Thoracic aorta (tissue), 2 donors: ENCODE measurements at places on chromosomes 12 and 14. TPM values are rescaled to one million over a fixed set of nuclear protein-coding genes. Genes with fewer than 3 reads are reported as not detected.

- no peak overlapping the region for H3K27ac ChIP-seq
- H3K36me3 ChIP-seq, result no peaks in the 10 kb centered on the region
- no peak overlapping the region for H3K4me3 ChIP-seq
Observed at GRCh38 chr14:90421001-90421631, 24.3 kb downstream of the CALM1 start.

FAM222A gene
- 2.9 TPM for total RNA-seq

DNA sequence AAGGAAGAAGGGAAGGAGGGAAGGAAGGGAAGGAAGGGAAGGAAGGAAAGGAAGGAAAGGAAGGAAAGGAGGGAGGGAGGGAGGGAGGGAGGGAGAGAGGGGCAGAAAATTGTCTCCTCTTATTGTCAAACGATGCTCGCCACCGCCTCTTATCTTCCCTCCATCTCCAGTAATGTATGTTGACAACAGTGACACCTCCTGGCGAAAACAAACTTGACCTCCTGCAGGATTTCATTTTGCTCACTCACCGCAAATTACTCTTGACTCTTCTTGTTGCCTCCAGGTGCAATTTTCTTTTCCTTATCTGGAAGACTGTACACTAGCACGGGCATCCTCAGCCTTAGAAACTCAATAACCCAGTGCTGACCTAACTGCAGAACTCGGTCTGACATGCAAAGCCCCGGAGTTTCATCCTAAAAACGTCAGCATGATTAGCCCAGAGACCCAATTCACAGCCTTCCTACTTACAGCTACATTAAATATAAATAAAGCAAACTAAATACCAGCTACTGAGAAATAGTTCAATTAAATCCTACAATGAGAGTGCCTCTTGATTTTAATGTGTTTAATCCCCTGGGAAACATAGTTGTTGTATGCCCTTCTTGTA, 512.4 kb upstream of the TMPO start:
- no peaks in the 10 kb centered on the region for H3K4me1 ChIP-seq
- no peak overlapping the region for H3K27ac ChIP-seq
- H3K4me3 ChIP-seq, result no peak overlapping the region
- DNase-seq, result no peak
- H3K36me3 ChIP-seq, result no peaks in the 10 kb centered on the region
- H3K27me3 ChIP-seq, result no peaks in the 10 kb centered on the region

PKP2 gene
- 0.54 TPM for total RNA-seq

HAL gene
- total RNA-seq, result not detected

DNA sequence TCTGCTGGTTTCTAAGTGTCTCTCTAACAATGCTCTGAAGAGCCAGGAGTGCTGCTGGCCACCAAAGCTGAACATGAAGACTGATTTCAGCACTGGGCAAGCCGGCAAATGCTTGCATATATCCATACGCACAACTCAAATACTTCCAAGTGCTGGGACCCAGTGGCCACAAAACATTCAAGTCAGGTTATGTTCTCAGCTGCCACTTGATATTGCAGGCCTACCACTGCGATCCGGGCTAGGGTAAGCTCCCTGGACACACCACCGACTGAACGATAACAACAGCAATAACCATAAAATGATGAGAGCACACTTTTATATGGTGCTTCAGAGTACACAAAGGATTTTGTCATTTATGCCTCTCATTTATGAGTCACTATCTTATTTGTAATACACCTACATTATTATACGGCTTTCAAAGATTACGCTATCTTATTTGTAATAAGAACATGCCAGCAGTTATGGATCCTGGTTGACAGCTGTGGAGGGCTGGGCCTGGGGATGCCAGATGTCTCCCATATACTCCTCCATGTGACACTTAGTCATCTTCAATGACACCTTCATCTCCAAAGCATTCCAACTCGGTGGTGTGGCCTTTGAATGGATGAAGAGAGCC, 35.5 kb downstream of the CRACR2A start:
- H3K27ac ChIP-seq, result no peak overlapping the region
- H3K4me3 ChIP-seq, result no peak overlapping the region
- no peaks in the 10 kb centered on the region for H3K27me3 ChIP-seq
- no peaks in the 10 kb centered on the region for H3K36me3 ChIP-seq

OS9 gene
- total RNA-seq, result 381 TPM

GRCh38 chr14:82642425-82642824, 1108.8 kb upstream of the SEL1L start:
- no peak for DNase-seq
- H3K36me3 ChIP-seq, result no peaks in the 10 kb centered on the region
- no peak overlapping the region for H3K4me3 ChIP-seq
- no peaks in the 10 kb centered on the region for H3K27me3 ChIP-seq

GRCh38 chr12:84507956-84508850, 404.4 kb downstream of the SLC6A15 start:
- no peaks in the 10 kb centered on the region for H3K36me3 ChIP-seq
- no peak overlapping the region for H3K4me3 ChIP-seq
- no peak for DNase-seq

DNA sequence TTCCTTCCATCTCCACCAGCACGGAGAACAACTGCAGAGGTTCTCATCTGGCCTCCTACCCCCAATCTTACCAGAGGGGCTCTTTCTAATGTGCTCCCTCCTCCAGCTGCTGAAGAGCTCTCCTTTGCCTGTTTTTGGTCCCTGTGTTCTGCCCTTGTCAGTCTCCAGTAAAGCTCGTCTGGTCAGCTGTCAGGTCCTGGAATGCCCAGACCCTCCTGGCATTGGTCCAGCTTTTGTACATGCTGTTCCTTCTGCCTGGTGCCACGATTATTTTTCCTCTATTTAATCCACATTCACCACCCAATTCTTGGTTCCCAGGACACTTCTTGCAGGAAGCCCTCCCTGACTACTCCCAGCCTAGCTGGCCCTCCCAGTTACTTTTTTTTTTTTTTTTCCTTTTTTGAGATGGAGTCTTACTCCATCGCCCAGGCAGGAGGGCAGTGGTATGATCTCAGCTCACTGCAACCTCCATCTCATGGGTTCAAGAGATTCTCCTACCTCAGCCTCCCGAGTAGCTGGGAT, 6.5 kb downstream of the SLC8B1 start:
- DNase-seq, result no peak
- peaks cover 21% of the 10 kb centered on the region for H3K4me1 ChIP-seq
- no peaks in the 10 kb centered on the region for H3K27me3 ChIP-seq
- H3K36me3 ChIP-seq, result peaks cover 4% of the 10 kb centered on the region

CLSTN3 gene
- total RNA-seq, result 28.9 TPM

- no peak overlapping the region for H3K4me3 ChIP-seq
- no peaks in the 10 kb centered on the region for H3K27me3 ChIP-seq
- peaks cover 31% of the 10 kb centered on the region for H3K4me1 ChIP-seq
- DNase-seq, result no peak
- no peak overlapping the region for H3K27ac ChIP-seq
Observed at GRCh38 chr14:34171431-34172172, 220.7 kb upstream of the EGLN3 start.

- H3K27ac ChIP-seq, result no peak overlapping the region
- DNase-seq, result no peak
- H3K27me3 ChIP-seq, result no peaks in the 10 kb centered on the region
- H3K4me1 ChIP-seq, result no peaks in the 10 kb centered on the region
- no peaks in the 10 kb centered on the region for H3K36me3 ChIP-seq
Observed at GRCh38 chr14:63268771-63269170, 50.0 kb downstream of the GPHB5 start.

KRT81 gene
- total RNA-seq, result 5.1 TPM

DNA sequence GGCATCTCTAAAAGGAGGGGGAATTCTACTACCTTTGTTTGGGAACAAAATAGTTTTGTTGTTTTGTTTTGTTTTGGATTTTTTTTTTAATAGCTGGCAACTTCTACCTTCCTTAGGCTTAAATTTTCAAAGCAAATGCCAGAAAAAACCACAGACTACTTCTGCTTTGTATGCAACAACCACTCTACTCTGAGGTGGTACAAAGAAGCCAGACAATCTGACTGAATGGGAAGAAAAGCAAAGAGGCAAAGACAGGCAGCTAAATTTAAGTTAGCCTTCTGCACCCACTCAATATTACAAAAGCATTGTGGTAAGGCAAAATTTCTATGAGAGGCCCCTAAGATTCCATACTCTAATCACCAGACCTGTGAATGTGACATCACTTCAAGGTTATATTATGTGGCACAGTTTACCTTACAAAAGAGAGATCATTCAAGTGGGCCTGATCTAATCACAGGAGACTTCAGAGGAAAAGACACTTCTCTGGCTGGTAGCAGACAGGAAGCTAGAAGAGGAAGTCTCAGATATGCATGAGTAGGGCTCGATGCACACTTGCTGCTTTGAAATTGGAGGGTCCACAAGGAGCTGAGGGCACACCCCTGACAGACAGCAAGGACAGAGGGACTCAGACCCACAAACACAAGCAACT, 566.6 kb downstream of the RPS29 start:
- H3K4me3 ChIP-seq, result no peak overlapping the region
- H3K4me1 ChIP-seq, result no peaks in the 10 kb centered on the region
- H3K27ac ChIP-seq, result no peak overlapping the region
- no peak for DNase-seq
- H3K27me3 ChIP-seq, result no peaks in the 10 kb centered on the region

DNA sequence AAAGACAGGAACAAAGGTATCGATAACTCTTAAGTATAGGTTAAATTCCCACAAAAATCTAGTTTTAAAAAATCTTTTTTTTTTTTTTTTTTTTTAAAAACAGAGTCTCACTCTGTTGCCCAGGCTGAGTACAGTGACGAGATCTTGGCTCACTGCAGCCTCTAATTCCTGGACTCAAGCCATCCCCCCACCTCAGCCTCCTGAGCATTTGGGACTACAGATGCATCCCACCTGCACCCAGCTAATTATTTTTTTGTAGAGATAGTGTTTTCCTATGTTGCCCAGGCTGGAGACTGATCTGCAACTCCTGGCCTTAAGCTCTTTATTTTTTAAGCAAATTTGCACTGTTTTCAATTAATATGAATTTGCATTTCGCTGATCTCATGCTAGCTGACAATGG, 9.8 kb downstream of the PSEN1 start:
- peaks cover 8% of the 10 kb centered on the region for H3K4me1 ChIP-seq
- H3K27me3 ChIP-seq, result no peaks in the 10 kb centered on the region
- no peak for DNase-seq
- H3K4me3 ChIP-seq, result no peak overlapping the region

- H3K36me3 ChIP-seq, result no peaks in the 10 kb centered on the region
- no peak overlapping the region for H3K27ac ChIP-seq
- H3K27me3 ChIP-seq, result no peaks in the 10 kb centered on the region
- peaks cover 8% of the 10 kb centered on the region for H3K4me1 ChIP-seq
- DNase-seq, result no peak
Observed at GRCh38 chr12:105569886-105570285, 239.4 kb downstream of the C12orf75 start.

GRCh38 chr12:90940872-90941499, 14.0 kb downstream of the CCER1 start:
- no peak overlapping the region for H3K4me3 ChIP-seq
- H3K27me3 ChIP-seq, result no peaks in the 10 kb centered on the region
- no peak overlapping the region for H3K27ac ChIP-seq
- no peak for DNase-seq

- DNase-seq, result no peak
- H3K27ac ChIP-seq, result no peak overlapping the region
- no peak overlapping the region for H3K4me3 ChIP-seq
- no peaks in the 10 kb centered on the region for H3K36me3 ChIP-seq
- peaks cover 7% of the 10 kb centered on the region for H3K4me1 ChIP-seq
- H3K27me3 ChIP-seq, result no peaks in the 10 kb centered on the region
Observed at GRCh38 chr14:78986989-78987388, 816.8 kb downstream of the NRXN3 start.

- H3K4me3 ChIP-seq, result no peak overlapping the region
- no peaks in the 10 kb centered on the region for H3K27me3 ChIP-seq
- no peaks in the 10 kb centered on the region for H3K4me1 ChIP-seq
- no peaks in the 10 kb centered on the region for H3K36me3 ChIP-seq
- no peak for DNase-seq
Observed at GRCh38 chr14:35229084-35229791, 62.9 kb upstream of the PSMA6 start.

DNA sequence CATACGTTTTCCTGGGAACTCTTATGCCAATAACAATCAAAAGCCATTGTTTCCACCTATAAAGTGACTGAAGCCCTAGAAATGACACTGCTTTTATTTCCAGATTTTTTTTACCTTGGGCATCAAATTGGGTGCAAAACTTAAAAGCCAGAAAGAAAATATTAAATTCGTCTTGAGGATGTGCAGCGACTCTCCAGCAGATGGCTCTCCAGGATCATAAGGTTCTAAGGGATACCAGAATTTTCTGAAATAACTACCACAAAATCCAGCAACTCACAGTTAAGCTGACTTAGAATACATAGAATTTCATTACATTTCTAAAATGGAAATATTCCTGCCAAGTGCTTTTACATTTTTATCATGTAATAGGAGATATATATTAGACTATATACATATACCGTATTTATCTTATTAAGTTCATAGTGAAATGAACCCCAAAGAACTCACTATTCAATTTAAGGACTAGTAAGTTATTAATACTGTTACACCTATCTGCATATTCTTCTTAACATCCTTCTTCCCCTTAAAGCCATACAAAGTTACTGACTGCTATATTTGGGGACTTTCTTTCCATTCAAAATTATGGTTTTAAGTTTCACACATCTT, 44.0 kb downstream of the ARMH4 start:
- no peaks in the 10 kb centered on the region for H3K36me3 ChIP-seq
- H3K4me1 ChIP-seq, result no peaks in the 10 kb centered on the region
- DNase-seq, result no peak
- no peak overlapping the region for H3K4me3 ChIP-seq
- no peak overlapping the region for H3K27ac ChIP-seq

DNA sequence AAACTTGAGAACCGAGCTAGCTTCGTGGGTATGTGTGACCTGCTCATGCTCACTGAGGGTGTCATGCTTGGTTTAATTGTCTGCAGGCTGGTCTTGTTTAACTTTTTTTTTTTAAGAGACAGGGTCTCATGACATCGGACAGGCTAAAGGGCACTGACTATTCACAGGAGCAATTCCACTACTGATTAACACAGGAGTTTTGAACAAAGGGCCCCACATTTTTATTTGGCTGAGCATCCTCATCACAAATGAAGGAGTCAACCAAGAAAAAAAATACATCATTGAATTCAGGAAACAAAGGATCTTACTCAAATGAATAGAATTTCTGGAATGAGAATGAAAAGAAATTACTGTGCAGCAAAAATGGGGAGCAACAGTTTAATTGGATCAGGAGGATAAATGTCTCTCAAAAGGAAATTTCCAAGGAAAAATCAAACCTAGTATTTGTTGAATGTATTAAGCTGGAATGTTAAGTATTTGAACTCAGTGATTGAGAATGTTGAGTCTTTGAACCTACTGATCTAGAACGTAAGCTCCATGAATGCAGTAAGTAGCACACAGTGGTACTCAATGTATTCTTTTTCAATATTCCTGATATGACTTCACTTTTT, 20.8 kb upstream of the PYROXD1 start:
- H3K27me3 ChIP-seq, result no peaks in the 10 kb centered on the region
- DNase-seq, result no peak
- H3K4me1 ChIP-seq, result no peaks in the 10 kb centered on the region
- no peaks in the 10 kb centered on the region for H3K36me3 ChIP-seq
- H3K4me3 ChIP-seq, result no peak overlapping the region
